Stimulated activated CD4-positive, alpha-beta T cell treated with anti-CD3 and anti-CD28 coated beads, Interleukin-1b, Interleukin-23, amount 100 ng/mL, for 24 hours (primary cell): ENCODE measurements at places on chromosomes 2 and 18.

DNA sequence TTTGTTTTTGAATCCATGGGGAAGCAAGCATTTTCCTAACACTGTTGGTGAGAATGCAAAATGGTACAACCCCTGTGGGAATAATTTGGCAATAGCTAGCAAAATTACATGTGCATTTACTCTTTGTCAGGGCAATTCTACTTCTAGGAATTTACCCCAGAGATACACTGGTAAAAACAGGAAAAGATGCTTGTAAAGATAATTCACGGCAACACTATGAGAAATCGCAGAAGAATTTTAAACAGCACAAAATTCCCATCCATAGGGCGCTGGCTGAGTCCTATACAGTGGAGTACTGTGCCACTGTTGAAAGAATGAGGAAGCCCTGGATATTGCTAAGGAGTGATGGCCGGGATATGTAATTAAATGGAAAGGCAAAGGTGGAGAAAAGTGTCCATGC is 75.8 kb downstream of the DGKD start:
- DNase-seq, result no peak

- no peak for DNase-seq
These were observed 38.9 kb downstream of the SETBP1 start for GRCh38 chr18:44719519-44720060.

GRCh38 chr2:221969087-221969829 is 329.5 kb downstream of the PAX3 start:
- no peak for DNase-seq

GRCh38 chr18:49692906-49693716 is 120.2 kb downstream of the ACAA2 start:
- DNase-seq, result no peak

DNA sequence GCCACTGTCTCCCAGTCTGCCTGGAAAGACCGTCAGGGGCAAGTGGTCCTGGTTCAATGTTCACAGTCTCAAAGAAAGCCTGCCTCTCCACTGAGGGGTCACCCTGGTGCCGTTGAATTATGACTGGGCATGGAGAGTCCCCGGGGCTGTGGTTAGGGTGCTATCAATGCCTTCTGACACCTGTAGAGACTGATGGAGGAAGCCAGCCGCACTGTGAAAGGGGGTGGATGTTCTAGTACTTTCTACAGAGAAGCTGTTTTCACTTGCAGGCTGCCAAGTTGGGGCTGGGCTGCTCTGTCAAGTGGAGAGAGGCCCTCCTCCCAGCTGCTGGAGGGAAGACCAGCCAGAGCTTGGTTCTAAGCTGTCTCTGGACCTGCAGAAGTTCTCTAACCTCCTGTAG is 80.5 kb downstream of the BCL2L11 start:
- DNase-seq, result no peak

DNA sequence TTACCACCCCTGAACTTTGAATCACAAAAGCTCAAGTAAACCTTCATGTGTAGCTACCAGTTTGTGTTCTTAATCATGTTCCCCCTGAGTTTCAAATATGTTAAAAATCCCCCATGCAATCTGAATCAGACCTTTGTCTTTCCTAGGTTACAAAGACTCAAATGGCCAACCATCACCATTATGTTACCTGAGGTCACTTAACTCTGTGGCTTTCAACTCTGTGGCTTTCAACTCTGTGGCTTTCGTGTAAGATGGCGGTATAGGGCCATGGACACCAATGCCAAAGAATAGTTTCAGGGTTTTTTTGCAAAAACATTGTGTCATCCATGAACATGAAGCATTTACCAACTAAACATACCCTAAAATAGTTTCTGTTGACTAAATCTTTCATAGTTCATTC is 6.7 kb downstream of the ERMN start:
- DNase-seq, result no peak

GRCh38 chr2:190303647-190304046 is 16.0 kb downstream of the HIBCH start:
- no peak for DNase-seq

DNA sequence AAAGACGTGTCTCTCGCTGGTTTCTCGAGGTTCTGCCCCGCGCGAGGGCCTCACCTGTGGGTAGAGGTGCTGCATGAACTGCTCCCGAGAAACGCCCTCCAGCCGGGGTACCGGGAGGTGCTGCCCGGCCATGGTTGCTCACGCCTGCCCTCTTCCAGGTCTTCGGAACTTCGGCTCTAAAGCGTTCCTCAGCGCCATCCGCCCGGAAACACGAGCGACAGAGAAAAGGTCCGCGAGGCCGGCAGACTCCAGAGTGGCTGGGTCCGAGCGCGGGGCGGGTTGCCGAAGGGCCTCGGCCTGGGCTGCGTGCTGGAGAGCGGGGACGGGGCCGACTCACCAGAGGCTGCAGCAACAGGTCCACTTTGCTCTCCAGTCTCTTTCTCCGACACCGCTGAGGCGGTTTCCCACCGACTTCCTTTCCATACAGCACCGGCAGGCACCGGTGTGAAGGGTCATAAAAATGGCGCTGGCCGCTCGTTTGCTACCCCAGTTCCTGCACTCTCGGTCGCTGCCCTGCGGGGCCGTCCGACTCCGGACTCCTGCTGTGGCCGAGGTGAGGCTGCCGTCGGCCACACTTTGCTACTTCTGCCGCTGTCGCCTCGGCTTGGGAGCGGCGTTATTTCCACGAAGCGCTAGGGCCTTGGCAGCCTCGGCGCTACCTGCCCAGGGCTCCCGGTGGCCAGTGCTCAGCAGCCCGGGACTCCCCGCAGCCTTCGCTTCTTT is at the start of the genes MAIP1 and TYW5:
Gene MAIP1, plus strand, starts transcription at position 244 of the 723 bp plus-strand sequence. Its CDS starts 217 bp downstream, at position 461.
Gene TYW5, minus strand, starts transcription at position 153 of the 723 bp plus-strand sequence. Its CDS starts 21 bp downstream, at position 132.
- peak; percentile 72 for DNase-seq

DNA sequence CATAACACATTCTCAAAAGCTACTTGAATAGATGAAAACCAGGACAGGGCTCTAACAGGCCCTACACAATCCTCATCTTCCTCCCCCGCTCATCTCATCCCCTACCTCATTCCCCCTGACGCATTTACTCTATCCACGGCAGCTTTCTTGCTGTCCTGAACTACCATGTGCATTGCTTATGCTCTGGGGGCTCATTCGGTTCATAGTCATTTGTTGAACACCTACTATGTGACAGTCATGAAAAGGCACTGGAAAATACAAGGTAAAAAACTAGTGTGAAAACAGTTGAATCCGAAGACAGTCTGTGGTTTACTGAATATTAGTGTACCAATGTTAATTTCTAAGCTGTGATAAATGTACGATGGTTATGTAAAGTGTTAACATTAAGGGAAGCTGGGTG is 797 bp downstream of the EIPR1 start:
- DNase-seq, result no peak

DNA sequence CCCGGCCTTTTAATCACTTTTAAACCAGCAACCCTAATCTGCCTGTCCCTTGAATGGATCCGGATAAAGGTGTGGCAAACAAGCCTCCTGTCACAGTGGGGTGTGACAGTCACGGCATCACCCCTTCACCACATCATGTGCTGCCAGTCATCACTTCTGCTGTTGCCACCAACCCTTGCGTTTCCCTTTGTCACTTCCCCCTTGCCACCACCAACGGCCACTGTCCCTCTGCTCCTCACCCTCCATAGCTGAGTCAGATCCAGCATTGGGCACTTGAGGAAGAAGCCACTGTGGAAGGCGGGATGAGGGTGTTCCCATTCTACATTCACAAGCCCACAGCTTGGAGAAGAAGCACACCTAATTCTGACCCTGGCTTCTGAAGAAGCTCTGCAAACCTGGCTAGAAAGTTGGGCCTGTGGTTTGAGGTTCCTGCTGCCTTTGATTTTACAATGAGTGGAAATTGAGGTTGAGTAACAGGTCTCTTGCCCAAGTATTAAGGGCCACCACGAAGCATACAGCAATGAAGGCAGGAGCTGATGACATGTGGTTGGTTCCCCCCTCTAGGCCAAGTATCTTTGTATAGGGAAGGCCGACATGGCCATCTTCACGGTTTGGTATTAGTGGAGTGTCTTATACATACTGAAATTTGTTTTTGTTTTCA is 22.9 kb upstream of the DARS1 start:
- no peak for DNase-seq

- no peak for DNase-seq
These were observed 213.1 kb upstream of the GULP1 start for GRCh38 chr2:188078534-188078933.

DNA sequence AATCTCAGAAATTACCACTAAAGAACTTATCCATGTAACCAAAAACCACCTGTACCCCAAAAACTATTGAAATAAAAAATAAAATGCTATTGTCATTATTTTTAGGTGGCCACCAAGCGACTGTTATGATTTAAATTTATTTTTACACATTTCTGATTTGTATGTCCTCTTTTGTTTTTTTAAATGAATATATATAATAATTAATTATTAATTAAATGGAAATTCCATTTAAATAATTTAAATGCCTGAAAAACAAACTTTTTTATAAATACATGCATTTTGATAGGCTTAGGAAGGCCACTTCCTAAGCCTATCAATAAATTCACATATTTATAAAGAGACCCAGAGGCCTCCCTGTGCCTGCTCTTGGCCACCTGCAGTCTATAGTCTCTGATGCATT is 52.2 kb downstream of the CYB5A start:
- DNase-seq, result no peak

DNA sequence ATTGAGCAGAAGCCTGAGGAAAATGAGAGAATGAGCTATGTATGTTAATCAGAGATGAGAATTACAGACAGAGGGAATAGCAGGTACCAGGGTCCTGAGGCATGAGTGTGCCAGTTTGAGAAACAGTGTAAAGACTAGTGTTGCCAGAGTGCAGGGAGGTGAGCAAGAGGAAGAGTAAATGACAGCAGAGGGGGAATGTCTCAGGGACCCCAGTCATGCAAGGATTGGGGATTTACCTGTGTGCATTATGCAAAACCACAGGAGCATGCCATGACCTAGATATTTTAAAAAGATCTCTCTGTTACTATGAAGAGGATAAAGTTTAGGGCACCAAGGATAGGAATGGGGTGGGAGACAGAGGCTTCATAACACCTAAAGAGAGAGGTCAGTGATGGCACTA is 72.1 kb downstream of the TTC32 start:
- no peak for DNase-seq

DNA sequence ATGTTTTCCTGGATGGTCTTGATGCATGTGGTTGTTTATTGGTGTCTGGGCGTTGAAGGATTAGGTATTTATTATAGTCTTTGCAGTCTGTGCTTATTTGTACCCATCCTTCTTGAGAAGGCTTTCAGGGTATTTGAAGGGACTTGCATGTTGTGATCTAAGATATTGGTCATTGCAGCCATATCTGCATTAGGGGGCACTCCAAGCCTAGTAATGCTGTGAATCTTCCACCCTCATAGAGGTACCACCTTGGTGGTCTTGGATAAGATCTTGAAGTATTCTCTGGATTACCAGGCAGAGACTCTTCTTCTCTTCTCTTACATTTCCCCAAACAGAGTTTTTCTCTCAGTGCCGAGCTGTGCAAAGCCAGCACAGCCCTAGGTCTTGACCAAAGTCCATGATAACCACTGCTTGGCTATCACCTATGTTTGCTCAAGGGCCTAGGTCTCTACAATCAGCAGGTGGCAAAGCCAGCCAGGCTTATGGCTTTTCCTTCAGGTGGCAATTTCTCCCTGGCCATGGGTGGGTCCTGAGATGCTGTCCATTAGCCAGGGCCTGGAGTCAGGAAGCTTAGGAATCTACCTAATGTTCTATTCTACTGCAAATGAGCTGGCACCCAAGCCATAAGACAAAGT is 15.4 kb upstream of the PPP1R1C start:
- no peak for DNase-seq

- DNase-seq, result no peak
These were observed 566 bp upstream of the MRPS5 start for GRCh38 chr2:95122197-95122551.

- no peak for DNase-seq
These were observed 21.8 kb upstream of the RAB27B start for GRCh38 chr18:54806526-54806925.

DNA sequence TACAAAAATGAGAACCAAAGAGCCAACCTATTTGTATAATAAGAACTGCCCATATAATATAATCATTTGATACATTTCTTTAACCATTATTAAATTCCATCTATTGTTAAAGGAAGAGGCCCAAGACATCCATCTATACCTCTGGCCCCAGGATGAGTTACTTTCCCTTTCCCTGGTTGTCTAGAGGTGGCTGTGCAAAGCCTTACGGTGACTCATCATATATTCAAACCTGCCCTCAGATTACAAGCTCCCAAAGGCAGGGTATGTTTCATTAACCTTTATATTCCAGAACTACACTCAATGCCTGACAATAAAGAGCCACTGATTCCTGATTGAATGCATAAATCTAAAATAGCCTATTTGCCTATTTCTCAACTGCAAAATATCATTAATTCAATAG is 105.8 kb upstream of the PID1 start:
- no peak for DNase-seq

- no peak for DNase-seq
These were observed 22.2 kb downstream of the PDK1 start for GRCh38 chr2:172578054-172578453.

- DNase-seq, result no peak
These were observed 18.5 kb downstream of the TMEM177 start for GRCh38 chr2:119697290-119698020.

DNA sequence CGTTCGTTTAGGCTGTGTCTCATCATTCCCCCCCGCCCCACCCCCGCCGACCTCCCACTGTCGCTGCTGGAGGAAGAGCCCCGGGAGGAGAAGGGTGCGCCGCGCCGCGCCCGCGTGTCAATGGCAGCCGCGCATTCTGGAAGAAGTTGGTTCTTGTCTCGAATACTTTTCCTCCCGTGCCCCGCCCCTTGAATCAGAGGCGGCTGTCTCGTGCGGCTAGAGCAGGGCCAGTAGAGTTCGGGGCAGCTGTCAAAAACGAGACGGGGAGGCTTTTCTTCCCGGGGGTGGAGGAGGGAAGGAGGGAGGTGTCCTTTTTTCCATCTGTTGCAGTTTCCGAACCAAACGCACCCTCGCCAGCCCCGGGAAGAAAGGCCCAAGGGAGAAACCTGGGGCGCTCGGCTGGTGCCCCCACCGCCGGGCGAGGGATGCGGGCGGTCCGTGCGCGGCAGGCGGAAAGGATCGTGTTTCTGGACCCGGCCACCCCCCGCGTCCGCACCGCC is 410 bp upstream of the TGIF1 start:
- DNase-seq, result peak; percentile 64

- no peak for DNase-seq
These were observed 361.6 kb downstream of the SOX11 start for GRCh38 chr2:6053743-6054142.

DNA sequence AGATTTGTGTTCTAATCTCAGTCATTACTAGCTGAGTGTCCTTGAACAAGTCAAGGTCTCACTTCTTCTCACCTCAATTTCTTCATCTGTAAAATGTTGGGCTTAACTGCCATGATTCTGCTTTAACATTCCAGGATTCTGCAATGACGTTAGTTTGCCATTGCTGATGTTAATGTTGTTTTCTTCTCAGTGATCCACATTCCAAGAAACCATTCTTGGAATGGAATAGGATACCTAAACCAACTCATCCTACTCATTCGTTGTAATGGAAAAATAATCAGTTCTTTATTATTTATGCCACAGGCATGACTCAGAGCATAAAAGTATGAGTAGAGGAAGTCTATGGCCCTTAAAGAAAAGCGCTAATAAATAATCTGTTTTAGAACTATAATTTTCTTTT is 140.2 kb upstream of the ETAA1 start:
- no peak for DNase-seq

- no peak for DNase-seq
These were observed 62.7 kb downstream of the ACVR1 start for GRCh38 chr2:157813467-157813866.

- no peak for DNase-seq
These were observed 100.5 kb upstream of the MGAT5 start for GRCh38 chr2:134153294-134153880.

- no peak for DNase-seq
These were observed 30.6 kb downstream of the SOWAHC start for GRCh38 chr2:109644571-109645275.
